ENCODE measurements at places on chromosomes 1 and 21.
A peak's percentile ranks its signal among the peaks of the same experiment; 100 is the strongest.

DNA sequence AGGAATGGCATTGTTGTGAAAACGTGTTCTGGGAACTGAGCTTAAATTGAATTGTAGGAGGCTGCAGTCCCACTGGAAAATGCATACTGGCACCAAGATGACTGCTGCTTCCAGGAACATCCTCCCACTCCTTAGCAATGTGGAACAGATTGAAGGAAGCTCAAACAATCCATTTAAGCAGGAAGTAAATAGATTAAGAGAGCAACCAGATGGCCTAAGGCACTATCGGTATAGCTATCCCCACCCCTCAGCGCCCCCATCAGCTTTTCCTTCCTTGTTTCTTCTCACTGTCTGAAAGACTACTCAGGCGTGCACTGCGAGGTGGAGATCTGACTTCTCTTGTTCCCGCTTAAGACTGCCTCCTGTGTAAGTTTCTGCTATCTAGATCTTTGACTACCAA is 4.0 kb upstream of the IFI16 start:
- no peak for DNase-seq

DNA sequence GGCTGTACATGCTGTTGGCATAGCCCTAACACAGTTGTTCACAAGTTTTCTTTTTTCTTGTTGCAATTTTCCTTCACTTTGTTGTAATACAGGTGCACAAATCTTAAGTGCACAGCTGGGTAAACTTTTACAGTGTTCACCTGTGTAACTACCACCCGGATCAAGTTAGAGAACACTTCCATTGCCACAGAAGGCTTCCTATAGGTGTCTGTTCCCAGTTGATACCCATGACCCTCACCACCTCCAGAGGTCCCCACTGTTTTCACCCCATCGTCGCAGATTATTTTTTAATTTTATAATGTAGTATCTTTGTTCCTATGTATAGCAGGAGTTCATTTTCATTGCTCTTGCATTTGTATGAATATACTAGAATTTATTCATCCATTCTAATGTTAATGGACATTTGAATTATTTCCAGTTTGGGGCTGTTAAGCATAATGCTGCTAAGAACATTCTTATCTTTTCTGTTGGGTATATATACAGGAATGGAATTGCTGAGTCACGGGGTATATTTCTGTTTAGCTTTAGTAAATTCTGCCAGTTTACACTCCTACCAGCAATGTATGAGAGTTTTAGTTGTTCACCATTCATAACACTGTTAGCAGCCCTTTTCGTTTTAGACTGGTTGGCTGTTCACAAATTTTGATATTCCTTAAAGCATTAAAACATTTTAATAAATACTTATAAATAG is 16.4 kb downstream of the SPRTN start:
- DNase-seq, result peak; percentile 75

DNA sequence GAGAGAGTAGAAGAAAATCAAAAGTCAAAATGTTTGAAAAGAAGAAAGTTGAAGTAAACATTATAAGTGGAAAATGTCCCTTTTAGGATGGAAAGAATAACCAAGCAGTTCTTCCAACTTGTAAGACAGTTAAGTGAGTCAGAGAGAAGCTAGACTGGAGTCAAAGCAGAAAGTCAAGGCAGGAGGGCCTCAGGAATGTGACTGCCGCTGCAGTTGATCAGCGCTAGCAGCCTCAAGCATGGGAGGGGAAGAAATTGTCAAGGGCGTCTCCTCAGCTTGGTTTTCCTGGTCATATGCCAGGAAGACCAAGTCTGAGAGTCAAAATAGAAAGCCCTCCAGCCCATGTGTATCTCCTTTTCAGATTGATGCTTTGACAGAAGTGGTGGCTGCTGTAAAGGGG is 23.2 kb downstream of the HAO2 start:
- DNase-seq, result no peak

DNA sequence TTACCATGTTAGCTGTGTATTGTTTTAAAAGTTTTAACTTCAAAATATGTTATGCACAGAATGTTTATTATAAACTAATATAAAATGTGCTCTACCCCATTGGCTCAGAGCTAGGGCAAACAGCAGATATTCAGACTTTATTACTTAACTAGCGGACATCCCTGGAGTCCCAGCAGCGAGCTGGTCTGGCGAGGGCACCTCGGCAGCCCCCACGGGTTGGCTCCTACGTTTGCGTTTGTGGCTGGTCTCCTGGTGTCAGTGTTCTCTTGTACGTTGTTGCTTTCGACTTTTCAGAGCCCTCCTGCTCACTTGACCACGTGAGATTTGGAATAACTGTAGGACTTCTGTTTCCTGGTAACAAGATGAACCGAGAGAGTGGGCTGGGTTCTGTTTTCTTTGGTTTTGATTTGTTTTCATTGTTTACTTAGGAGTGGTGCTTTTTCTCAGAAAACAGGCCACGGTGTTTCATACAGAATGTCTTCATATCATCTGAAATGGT is 44.5 kb downstream of the CBS start:
- no peak for DNase-seq

DNA sequence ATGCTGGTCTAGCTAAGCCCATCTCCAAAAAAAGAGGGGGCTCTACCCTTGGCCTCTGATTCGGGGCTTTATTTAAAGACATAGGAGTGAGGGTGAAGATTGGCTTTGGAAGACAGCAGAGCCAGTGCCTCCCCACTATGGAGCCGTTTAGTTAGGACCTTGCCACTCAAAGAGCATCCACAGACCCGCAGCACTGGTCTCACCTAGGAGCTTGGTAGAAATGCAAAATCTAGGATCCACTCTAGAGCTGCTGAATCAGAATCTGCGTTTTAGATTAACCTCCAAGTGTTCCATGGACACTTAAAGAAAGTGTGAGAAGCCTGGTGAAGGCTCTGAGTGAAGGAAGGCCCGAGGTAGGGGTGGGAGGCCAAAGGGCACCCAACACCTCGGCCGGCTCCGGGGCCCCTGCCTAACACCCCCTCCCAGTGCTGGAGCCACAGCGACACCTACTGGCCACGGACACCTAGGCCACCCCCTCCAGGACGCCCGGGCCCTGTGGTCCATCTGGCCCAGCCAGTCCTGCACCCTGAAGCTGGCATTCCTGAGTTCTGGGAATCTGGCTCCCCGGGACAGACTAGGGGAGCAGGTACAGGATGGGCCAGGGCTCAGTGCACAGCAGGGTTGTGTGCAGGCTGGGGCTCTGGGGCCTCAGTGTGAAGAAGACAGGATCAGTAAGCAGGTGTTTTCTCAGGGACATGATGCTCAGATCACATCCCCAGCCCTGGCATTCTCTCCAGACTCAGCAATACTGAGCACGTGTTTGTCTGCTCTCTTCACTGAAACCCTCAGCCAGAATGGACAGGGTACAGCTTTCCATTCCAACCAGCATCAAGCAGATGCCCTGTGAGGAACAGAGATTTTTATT is 79.2 kb downstream of the TMEM53 start:
- peak; percentile 78 for DNase-seq

DNA sequence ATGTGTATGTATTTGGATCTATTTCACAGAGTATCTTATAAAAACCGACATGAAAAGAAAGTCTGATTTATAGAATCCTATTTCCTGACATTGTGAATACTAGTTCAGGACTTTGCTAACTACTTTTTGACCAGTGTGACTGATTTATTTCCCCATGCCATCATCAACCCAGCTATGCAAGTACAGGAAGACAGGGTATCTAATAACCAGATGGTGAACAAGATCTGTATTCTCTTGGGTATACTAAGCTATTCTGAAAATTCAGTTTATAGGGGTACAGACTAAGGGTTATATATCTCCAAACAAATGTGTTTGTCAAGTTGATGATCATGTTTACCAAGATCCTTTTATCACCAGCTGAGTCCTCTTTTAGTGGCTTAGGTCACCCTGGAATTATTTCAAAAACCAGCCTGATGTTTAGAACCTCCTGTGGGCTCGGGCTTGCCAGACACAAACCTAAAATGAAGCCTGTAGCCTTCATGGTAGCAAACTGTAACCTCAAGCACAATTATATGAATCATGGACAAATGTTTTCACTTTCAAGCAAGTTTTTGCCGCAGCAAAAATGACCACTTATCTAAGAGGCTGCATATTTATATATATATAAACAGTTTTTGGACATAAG is 185.1 kb downstream of the FGGY start:
- no peak for DNase-seq

- DNase-seq, result no peak
Measured at GRCh38 chr21:36310016-36310415, 10.0 kb upstream of the MORC3 start.

DNA sequence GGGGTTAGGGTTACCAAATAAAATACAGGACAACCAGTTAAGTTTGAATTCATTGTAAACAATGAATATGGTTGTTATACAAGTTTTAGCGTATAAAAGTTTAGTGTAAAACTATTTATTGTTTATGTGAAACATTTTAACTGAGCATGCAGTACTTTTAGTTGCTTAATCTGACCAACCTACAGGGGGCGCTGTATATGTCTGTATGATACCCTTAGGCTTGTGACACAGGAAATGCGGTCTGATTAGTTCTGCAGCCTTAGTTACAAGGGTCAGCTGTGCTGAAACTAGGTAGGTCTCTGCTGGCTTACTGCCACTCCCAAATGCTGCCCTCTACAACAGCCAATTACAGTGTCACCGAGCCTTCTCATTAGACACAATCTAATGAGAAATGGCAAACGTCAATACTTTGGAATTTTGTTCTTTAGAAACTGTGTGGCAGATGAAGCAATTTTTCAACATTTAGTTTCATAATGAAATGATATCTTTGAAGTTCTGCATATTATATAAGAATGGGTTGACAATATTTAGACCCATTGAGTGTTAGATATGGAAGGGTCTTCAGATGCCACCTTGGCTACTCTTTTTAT is 56.2 kb downstream of the NTNG1 start:
- peak; percentile 59 for DNase-seq

DNA sequence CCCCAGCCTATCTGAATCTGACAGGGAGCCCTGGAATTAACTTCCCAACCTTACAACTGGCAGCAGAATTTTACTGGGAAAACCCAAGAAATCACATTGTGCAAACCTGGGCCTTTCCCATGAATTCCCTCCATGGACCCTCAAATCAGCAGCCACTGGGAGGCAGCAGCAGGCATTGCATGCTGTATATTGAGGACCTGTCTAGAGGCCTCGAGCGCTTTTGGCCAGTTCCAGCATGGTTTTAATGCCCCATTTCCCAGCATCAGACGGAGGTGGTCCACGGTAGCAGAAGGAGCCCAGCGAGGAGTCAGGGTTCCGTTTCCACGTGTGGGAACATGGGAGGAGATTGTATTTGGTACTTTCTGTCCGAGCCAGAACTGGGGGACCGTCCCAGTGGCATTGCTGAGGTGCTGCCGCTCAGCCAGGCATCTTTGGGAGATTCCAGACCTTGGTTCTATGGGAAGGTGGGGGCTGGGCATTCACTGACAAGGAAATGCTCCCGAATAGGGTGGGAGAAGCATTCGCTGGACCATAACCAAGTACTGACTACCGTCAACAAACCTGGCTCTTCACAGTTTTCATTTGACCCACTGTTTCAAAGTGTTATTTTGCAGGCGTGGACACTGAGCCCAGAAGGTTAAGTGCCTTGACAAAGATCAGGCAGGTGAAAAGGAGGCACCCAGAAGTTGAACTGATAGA is 15.9 kb downstream of the BMP8A start:
- peak; percentile 20 for DNase-seq

- DNase-seq, result no peak
Measured at GRCh38 chr1:231553320-231553719, 24.9 kb downstream of the TSNAX start.

DNA sequence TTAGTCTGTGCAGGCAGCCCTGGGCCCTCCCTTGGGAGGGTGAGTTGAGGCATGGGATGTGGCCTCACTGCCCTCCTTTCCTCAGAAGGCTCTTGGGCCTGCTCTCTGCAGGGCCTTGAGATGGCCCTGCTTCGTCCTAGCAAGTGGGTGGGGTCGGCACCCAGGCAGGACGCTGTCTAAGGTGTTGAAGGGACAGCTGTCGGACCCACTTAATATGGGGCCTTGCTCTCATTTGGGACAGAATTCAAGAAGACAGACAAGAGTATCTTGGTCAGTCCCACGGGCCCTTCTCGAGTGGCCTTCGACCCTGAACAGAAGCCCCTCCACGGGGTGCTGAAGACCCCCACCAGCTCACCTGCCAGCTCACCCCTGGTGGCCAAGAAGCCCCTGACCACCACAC is 26.0 kb upstream of the PDXK start:
- DNase-seq, result no peak

DNA sequence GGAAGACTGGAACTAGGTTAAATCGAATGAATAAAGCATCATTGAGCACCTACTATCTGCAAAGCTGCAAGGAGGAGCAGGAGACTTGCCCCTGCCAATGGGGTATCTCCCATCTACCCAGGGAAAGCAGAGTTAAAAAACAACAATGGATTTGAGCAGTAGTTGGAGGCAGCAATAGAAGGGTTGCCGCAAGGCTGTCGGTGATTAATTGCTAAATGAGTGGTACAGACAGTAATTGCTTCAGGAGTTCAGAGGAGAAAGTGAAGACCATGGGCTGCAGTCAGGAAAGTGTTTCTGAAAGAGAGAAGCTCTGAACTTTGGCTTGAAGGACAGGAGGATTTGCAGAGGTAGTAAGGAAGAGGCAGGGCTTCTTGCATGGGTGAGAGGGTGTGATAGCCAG is 152.9 kb downstream of the ACTL8 start:
- DNase-seq, result no peak

GRCh38 chr1:54750596-54750995 is 13.7 kb downstream of the PARS2 start:
- DNase-seq, result peak; percentile 10

- DNase-seq, result no peak
Measured at GRCh38 chr1:181429462-181429861, 53.9 kb upstream of the CACNA1E start.

DNA sequence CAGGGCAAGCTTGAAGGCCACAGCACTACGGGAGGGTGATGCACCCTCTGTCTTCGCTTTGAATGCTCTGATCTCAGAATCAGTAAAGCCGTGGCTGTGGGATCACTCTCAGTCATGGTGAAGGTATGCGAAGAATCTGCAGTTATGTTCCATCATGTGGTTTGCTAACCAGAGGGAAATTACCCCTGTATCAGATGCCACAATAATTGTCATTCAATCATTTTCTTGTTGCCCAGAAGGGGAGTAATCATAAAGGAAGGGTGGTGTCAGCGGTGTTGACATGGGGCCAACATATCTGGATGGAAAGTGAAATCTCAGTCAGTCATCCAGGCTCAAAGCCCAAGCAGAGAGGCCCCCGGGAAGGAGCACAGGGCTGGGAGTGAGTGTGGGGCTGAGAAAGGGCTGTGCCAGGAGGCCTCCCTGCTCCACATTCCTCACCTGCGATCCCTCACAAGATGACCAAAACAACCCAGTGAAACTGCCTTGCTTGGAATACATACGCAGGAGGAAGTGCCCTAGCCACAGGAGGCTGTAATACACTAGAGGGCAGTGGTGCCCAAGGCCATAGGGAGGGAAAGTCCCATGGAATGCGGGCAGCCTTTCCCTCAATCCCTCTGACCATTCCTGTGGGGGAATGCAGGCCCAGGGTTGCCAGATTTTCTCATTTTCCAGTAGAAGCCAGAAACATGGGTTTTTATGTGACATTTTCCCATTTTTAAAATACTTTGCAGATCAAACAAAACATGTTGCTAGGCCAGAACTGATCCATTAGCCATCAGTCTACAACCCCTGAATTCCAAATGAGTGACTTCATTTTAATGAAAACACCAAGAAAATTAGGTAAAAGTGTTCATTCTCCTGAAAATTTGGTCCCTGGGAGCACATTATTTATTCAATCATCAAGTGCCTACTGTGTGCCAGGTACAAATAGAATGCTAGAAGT is 95.7 kb upstream of the VANGL1 start:
- peak; percentile 15 for DNase-seq

Data from OCI-M1 (cell line).